Activated CD4-positive, alpha-beta T cell treated with anti-CD3 and anti-CD28 coated beads, Interleukin-10, Interleukin-2, amounts not matched to agents 100 ng/mL and 50 ng/mL, durations not matched to agents 16 hours and 8 hours (primary cell): ENCODE measurements at places on chromosomes 7 and 10.
A peak's percentile ranks its signal among the peaks of the same experiment; 100 is the strongest.

- DNase-seq: no peak
Measured at GRCh38 chr10:71241114-71241829, 28.9 kb downstream of the UNC5B start.

GRCh38 chr7:142323706-142324105 lies 65.8 kb upstream of the PRSS58 start:
- peak; percentile 40 for DNase-seq

- no peak for DNase-seq
Measured at GRCh38 chr7:125112850-125113249, 183.2 kb upstream of the POT1 start.

GRCh38 chr7:87083865-87084519 lies 24.5 kb upstream of the ELAPOR2 start:
- peak; percentile 24 for DNase-seq

- no peak for DNase-seq
Measured at GRCh38 chr7:21318916-21319270, 109.0 kb upstream of the SP4 start.

DNA sequence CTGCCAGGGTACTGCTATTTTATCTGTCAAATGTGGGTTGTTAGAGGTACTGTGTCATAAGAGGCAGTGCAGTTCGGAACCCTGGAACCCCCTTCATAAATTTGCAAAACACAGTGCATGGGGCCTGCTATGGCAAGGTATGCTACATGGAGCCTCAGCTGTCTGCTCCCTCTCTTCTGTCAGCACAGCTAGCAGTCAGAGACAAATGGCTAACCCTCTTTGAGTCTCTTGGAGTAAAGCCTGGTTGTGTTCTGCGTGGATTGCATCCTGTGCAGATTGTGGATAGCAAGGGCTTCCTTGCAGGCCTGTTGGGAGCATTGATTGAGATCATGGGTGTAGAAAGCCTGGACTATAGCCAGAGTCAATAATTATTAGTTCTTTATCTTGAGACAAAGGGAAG lies 397.8 kb downstream of the AUTS2 start:
- no peak for DNase-seq
